ENCODE measurements at places on chromosomes 1 and 21.

- no peak overlapping the region for H3K27ac ChIP-seq
- no peaks in the 10 kb centered on the region for H3K36me3 ChIP-seq
- no peaks in the 10 kb centered on the region for H3K27me3 ChIP-seq
- no peak for DNase-seq
Observed at GRCh38 chr1:30028283-30028682, 695.1 kb downstream of the MATN1 start.

GRCh38 chr1:215825056-215825455 is 258.0 kb downstream of the KCTD3 start:
- H3K4me1 ChIP-seq: no peaks in the 10 kb centered on the region
- H3K27ac ChIP-seq: no peak overlapping the region
- no peaks in the 10 kb centered on the region for H3K36me3 ChIP-seq
- DNase-seq: no peak

DNA sequence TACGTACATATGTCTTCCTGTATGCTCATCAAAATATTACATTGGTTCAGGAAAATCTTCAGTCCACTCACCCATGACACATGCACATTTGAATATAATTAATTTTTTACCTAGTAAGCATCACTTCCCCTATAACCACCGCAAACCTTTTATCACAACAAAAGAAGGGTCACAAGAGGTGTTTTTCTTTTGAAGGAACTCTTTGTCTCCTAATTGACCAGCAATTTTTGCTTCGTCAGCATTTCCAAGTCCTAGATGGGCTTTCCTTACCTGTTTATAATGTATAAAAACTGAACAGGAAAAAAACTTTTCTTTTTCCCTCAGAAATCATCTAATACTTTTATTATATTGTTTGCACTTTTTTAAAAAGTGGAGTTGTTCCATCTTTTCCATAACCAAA is 631.3 kb downstream of the PLA2G4A start:
- no peaks in the 10 kb centered on the region for H3K4me1 ChIP-seq
- no peak overlapping the region for H3K27ac ChIP-seq
- H3K36me3 ChIP-seq: no peaks in the 10 kb centered on the region
- DNase-seq: no peak

DNA sequence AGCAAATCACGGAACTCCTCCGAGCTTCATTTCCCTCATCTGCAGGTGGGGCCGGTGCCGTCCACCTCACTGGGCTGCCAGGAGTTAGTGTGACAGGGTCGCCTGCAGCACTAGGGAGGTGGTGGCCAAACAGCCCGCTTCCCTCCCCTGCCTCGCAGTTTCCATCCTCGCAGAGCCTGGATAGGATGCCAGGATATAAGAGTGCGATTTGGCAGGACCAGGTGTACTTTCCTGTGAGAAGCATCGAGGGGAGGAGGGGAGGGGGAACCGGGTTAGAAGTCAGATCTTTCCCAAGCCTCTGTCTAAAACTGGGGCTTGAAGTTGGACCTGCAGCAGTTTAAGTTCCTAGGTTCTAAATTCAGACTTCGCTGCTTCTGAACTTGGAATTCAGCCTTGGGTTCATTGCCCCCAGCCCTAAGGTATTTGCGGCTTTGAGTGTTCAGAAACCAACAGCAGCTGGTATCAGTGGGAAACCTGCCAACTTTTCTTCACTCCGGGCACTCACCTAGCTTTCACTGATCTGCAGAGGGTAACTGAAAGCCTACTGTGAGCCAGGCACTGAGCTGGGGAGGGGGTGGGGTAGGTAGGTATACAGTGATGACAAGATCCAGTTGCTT is 1.7 kb upstream of the JUN start:
- H3K27me3 ChIP-seq: no peaks in the 10 kb centered on the region
- peaks cover 7% of the 10 kb centered on the region for H3K36me3 ChIP-seq
- H3K4me1 ChIP-seq: peaks cover 18% of the 10 kb centered on the region
- peak; percentile 80 for DNase-seq
- peak overlapping the region; percentile 76 for H3K4me3 ChIP-seq
- peak overlapping the region; percentile 84 for H3K27ac ChIP-seq

- H3K27ac ChIP-seq: no peak overlapping the region
- no peak overlapping the region for H3K4me3 ChIP-seq
- H3K27me3 ChIP-seq: no peaks in the 10 kb centered on the region
- peak; percentile 55 for DNase-seq
Observed at GRCh38 chr21:25171438-25171837, 435.8 kb downstream of the MRPL39 start.

DNA sequence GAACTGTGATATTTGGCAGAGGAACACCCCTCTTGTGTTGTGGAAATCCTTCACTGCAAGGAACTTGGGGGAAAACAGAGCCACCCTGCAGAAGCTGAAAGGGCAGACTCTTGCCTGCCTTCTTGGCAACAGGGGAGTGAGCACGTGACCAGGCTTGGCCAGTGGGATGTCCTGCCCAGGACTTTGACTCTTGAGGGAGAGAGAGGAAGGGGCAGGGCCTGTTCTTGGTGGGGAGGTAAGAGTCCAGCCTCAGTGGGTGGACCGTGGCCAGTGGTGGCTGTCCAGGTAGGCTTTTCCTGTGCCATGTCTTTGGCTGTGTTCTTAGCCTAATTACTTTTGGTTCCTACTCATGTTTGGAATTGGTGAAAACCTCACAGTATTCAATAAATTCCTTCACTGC is 8.6 kb upstream of the AK2 start:
- no peak for DNase-seq
- H3K27ac ChIP-seq: no peak overlapping the region
- H3K4me1 ChIP-seq: peaks cover 21% of the 10 kb centered on the region
- H3K27me3 ChIP-seq: no peaks in the 10 kb centered on the region

GRCh38 chr1:233962878-233963277 is 58.4 kb downstream of the SLC35F3 start:
- H3K4me3 ChIP-seq: no peak overlapping the region
- no peaks in the 10 kb centered on the region for H3K27me3 ChIP-seq
- peaks cover 20% of the 10 kb centered on the region for H3K36me3 ChIP-seq
- no peak overlapping the region for H3K27ac ChIP-seq
- 0 out of 2 replicates have a peak, but pooled peaks cover 4% of the 10 kb centered on the region for H3K4me1 ChIP-seq
- no peak for DNase-seq

GRCh38 chr21:42237577-42237976 is 18.6 kb downstream of the ABCG1 start:
- H3K27ac ChIP-seq: no peak overlapping the region
- no peaks in the 10 kb centered on the region for H3K36me3 ChIP-seq
- no peak overlapping the region for H3K4me3 ChIP-seq
- no peak for DNase-seq
- peaks cover 16% of the 10 kb centered on the region for H3K4me1 ChIP-seq

- no peaks in the 10 kb centered on the region for H3K27me3 ChIP-seq
- H3K4me3 ChIP-seq: no peak overlapping the region
- no peaks in the 10 kb centered on the region for H3K4me1 ChIP-seq
Observed at GRCh38 chr21:46128106-46128932, 27.1 kb downstream of the FTCD start.

Measured in PC-3 (cell line).